ENCODE measurements at places on chromosomes 5 and 9. TPM values are rescaled to one million over a fixed set of nuclear protein-coding genes. Genes with fewer than 3 reads are reported as not detected.
A peak's percentile ranks its signal among the peaks of the same experiment; 100 is the strongest.

Gene ZDHHC11
- 2.3 TPM for total RNA-seq

Gene FRMD3
- total RNA-seq: 0.83 TPM

Gene HARS2
- 25.2 TPM for total RNA-seq

Gene TNFSF15
- 0.10 TPM for total RNA-seq

Gene RNF130
- total RNA-seq: 54.7 TPM

Gene TXNDC8
- total RNA-seq: not detected

Gene PCDHB1
- not detected for total RNA-seq

Gene PALM2AKAP2
- total RNA-seq: 6.4 TPM

Gene TEX48
- total RNA-seq: not detected

Gene CATSPER3
- total RNA-seq: 0.63 TPM

Gene BHMT2
- 3.7 TPM for total RNA-seq

Gene ZBTB5
- total RNA-seq: 10.6 TPM

DNA sequence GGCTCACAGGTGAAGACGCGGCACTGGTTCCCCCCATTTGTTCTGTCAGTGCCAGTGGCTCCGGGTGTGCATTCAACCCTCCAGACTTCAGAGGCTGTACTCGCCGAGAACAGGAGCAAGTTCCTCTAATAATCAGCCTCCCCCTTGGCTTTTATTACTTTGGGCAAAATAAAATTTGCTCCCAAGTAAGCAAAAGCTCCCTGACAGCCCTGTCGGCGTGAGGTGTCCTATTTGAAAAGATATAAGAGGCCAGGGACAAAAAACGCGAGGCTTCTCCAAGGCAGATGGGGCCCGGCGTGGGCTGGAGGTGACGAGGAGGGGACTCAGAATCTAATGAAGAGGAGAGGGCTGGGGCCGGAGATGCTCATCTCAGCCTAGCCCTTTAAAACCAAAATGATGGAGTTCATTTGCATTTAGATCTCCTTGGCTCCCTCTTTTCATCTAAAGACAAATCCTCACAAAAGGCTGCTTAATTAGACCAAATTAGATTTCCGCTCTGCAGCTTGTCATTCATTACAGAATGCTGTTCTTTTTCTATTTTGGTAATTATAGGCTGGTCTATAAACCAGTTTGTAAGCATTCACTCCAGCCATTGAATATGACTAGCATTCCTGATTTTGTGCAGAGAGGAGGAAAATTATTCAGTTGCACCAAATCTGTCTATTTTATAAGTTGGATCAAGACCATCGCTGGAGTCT is 68.5 kb downstream of the CFAP77 start:
- no peak for DNase-seq

- DNase-seq: no peak
Observed at GRCh38 chr9:121156263-121156731, 45.4 kb downstream of the RAB14 start.

GRCh38 chr5:119063579-119064379 is 7.1 kb upstream of the DMXL1 start:
- DNase-seq: no peak

GRCh38 chr9:69324549-69325401 is at the start of gene ENTREP1:
TSS of gene ENTREP1 (plus strand) at chr9:69325215. CDS start at chr9:69325310, 95 bp downstream.
- peak; percentile 70 for DNase-seq

GRCh38 chr5:76542887-76543690 is 80.1 kb downstream of the F2RL2 start:
- no peak for DNase-seq

- DNase-seq: no peak
Observed at GRCh38 chr9:74666625-74667316, 169.6 kb downstream of the RORB start.

- no peak for DNase-seq
Observed at GRCh38 chr9:110650261-110650660, 18.3 kb upstream of the MUSK start.

DNA sequence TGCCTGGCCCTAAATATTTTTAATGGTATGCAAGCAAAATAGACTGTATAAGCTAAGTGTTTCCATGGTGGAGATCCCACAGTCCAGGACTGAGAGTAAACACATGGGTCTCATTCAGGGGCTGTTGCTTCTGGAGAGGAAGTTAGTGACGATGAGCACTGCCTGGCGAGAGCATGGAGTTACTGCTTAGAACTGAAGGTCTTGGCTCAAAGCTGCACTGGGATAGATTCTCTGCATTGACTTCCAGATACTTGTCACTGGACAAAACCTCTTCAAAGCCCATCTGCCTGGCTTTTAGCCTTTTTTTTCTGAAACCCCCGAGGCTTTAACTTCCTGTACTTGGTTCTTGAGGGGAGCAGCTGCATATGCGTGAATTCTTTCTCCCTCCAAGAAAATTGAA is 39.2 kb downstream of the GPR107 start:
- DNase-seq: no peak

DNA sequence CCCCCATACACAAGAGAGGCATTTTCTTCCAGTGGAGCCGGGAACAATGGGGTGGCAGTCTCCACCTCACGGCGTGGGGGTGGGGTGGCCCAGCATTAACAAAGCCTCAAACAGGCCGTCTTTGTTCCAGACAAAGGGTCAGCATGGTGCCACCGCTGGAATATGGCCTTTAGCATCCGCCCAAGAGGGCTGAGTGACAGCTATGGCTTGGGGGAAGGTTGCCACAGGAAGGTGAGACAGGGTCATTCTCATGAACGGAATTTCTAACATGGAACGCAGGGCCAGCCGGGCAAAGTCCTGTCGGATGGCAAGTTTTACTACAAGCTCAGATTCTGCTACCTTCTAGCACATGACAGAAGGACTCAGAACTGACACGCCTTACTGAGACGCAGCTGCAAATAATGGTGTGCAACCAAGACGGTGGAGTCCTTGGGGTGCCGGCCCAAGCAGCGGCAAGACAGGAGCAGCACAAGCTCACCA is 64.0 kb downstream of the OTULIN start:
- DNase-seq: no peak

DNA sequence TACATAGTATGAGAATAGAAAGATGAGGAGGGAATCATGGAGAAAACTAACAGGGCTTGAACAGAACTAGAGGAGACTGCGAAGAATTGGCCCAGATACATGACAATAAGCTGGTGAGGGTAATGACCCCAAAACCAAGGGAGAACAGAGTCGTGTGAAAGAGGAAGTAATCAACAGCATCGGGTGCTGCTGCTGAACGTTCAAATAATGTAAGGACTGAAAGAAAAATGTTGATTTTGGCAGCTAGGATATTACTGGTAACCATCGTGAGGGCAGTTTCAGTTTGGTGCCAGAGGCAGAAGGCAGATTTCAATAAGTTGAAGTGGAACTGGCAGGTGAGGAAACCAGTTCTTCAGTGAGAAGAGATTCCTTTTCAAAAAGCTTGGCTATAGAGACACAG is 66.8 kb upstream of the SMC2 start:
- DNase-seq: no peak

GRCh38 chr5:141330299-141331080 is at the start of gene PCDHGA1:
TSS of gene PCDHGA1 (plus strand) at chr5:141330514.
- DNase-seq: no peak

DNA sequence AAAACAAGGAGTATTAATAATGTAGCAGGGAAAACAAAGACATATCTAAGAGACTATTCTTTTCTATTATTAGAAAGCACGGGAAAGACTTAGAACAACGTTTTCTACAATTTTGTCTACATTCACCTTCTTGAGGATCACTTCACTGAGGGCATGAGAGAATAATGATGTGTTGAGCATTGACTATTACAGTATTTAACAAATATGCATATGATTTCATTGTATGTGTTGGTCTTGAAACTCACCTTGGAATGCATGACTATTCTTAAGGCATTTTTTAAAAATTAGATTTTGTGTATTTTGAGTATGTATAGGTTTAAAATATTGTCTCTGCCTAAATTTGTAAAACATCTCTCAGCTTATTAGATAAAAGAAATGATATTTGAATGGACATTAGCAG is 1.2 kb downstream of the FSD1L start:
- DNase-seq: no peak

DNA sequence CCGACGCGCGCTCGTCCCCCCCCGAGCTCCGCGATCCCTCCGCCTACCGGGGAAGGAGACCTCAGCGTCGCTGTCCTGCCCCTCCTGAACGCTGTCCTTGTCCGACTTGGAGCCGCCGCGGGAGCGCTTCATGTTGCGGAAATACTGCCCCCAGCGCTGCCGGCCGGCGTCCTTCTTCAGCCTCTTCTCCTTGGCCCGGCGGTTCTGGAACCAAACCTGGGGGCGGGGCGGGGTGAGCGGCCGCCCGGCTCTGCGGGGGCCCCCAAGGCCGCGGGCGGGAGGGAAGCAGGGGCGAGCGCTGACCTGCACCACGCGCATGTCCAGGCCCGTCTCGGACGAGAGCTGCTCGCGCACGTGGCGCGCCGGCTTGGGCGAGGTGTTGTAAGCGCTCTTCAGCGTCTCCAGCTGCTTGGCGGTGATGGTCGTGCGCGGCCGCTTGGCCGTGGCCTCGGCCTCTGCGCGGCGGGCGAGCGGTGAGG is 6.3 kb downstream of the LHX3 start:
- no peak for DNase-seq

DNA sequence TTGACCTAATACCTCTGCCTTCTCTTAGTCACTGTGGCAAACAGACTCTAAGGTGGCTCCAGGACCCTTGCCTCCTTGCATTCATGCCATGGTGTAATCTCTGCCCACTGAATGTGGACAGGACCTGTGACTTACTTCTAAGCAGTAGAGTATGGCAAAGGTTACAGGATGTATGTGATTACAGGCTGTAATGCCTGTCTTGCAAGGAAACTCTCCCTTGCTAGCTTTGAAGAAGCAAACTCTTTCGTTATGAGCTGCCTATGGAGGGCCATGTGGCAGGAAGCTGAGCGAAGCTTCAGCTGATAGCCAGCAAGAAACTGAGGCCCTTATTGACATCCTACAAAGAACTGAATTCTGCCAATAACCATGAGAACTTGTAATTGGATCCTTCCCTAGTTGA is 103.3 kb upstream of the HMHB1 start:
- no peak for DNase-seq

DNA sequence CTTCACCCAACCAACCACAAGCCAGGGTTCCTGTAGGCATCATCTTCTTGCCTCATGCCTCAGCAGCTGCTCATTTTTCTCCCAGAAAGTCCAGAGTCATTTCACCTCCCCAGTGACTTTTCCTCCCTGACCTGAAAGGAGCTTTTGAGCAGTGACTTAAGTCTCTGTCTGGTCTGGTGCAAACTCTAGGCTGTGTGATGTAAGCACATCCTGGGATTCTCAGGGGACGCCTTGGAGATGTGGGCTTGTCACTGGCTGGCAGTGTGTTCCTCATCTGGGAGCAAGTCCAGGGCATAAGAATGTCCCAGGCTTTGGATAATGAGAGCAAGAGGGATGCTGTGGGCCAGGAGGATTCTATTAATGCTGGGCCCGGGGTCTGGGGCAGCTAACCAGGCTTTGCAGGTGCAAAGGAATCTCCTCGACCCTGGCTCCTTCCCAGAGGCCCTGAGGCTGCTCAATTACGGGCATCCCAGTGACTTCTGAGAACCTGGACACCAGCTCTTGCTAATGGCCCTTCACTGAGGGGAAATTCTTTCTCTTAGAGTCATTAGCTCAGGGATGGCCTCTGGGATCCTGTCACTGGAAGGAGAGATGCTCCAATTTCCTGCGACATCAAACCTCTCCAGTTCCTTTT is 211.0 kb upstream of the PANK3 start:
- no peak for DNase-seq

GRCh38 chr9:113978725-113979342 is 99.3 kb downstream of the AMBP start:
- DNase-seq: no peak

DNA sequence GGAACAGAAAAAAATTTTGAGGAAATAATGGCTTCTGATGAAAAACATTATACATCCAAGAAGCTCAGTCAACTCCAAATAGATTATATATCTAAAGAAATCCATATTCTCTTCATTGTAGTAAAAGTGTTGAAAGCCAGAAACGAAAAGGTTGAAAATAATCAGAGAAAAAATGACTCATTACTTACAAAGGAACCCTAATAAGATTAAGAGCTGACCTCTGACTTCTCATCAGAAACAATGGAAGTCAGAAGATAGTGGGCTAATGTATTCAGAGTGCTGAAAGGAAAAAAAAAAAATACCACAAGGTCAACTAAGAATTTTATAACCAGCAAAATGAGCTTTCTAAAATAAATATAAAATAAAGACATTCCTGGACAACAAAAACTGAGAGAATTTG is 60.0 kb downstream of the HSD17B4 start:
- no peak for DNase-seq

- no peak for DNase-seq
Observed at GRCh38 chr9:136403915-136404800, 4.2 kb upstream of the SNAPC4 start.

GRCh38 chr5:160703547-160704189 is 148.3 kb downstream of the ATP10B start:
- no peak for DNase-seq

DNA sequence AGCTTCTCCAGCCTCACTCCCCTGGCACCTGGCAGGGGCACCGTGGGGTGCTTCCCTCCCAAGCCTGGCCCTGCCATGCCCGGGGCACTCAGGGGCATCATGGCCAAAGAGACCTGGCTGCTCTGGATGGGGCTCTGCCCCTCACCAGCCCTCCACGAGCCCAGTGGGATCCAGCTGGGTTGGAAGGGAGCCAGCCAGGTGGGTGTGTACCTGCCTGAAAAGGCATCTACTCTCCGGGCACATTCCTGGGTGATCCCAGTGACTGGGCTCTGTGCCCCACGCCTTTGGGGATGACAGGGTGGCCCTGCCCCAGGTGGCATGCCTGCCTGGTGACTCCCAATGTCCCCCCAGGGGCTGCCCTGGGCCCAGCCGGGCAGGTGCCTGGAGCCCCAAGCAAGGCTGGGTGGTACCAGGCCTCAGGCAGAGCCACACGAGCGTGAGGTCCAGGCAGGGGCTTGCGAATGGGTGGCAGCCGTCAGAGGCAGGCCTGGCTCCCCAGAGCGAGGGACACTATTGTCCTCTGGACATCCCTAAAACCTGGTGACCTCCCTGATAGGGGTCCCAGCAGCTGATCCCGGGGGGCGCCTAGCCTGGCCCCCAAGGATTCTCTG is 777 bp downstream of the GPSM1 start:
- peak; percentile 72 for DNase-seq

DNA sequence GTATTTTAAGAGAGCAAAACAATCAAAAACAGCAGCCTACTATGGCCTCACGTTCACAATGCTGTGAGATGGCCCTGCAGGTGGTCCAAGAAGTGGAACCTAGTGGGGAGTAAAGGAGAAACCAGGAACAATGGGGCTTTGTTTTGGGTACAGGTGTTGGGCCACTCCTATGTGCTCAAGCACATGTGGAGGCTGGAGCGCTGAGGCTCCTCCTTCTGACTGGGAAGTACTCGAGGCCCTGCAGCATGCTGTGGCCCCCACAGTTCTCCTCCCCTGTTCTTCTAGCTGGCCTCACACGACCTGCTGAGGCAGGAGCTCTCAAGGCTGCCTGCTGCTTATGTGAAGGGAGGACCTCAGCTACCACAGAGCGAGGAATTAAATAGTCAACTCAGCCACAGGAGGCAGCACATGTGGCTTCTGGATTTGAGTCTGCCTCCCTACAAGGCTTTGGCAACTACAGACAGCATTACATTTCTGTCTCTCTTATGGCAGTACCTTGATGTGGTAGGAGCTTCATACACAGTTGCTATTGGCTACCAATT is 482.3 kb downstream of the SPOCK1 start:
- DNase-seq: no peak

All from ovary (tissue), 10 donors.